ENCODE measurements at places on chromosomes 4 and X.
A peak's percentile ranks its signal among the peaks of the same experiment; 100 is the strongest.

GRCh38 chrX:134074151-134074550, 88.8 kb upstream of the GPC3 start:
- DNase-seq: no peak

- DNase-seq: no peak
These were observed 16.0 kb upstream of the VSIG1 start for GRCh38 chrX:108028854-108029253.

- peak; percentile 61 for DNase-seq
These were observed 93.3 kb downstream of the SYNPO2 start for GRCh38 chr4:118981839-118982381.

DNA sequence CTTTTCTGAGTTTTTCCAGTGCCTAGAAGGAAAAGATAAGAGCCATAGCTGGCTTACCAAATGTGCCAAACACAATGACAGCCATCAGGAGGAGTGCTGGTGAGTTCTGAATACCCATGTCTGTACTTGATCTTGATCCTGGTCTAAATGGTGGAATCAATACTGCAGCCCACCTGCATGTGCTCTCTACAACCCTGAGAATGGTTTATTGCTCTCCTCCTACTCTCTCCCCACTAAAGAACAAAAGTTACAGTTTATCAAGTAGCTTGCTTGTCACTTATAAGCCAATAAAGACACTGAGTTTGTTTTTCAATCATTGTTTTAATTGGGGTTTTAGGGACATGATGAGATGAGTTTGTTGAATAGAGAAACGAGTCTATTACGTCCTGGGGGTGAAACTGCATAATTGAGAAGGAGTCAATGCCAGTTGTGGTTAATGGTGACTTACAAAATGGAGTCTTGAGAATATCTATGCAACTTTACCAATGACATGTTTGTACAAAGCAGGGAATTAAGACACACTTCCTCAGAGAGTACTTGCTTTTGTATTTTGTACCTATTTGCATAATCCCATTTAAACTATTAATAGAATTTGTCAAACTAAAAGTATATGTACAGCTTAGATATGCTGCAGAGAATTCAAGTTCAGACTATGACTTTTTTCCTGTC, 20.8 kb upstream of the CXCL3 start:
- no peak for DNase-seq

GRCh38 chr4:1982124-1983052, 26.4 kb downstream of the NELFA start:
- DNase-seq: no peak

DNA sequence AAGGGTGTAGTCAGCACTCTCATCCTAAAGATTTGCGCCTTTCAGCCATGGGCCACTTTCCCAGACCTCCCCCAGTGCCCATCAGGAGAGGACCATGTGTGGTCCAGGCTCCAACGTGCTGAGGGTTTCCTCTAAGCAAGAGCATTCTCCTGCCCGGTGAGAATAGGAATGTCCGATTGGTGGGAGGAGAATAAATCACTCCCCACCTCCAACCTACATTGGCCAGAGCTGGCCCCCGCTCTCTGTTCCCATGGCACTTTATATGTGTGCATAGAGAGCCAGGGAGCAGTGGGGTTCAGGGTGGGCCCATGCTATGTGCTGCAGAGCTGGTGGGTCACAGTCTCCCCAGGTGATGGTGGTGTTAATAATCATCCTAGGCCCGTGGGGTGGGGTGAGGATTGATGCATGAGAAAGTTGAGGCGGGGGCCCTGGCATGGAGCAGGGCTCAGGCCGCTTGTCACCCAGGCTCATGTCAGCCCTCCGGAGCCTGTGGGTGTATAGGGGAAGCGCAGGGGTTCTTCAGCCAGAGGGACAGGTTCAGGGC, 6.8 kb upstream of the SORCS2 start:
- DNase-seq: no peak

GRCh38 chrX:38311743-38312142, 15.6 kb downstream of the RPGR start:
- DNase-seq: no peak
